ENCODE measurements at places on chromosomes 6 and 20.
A peak's percentile ranks its signal among the peaks of the same experiment; 100 is the strongest.

DNA sequence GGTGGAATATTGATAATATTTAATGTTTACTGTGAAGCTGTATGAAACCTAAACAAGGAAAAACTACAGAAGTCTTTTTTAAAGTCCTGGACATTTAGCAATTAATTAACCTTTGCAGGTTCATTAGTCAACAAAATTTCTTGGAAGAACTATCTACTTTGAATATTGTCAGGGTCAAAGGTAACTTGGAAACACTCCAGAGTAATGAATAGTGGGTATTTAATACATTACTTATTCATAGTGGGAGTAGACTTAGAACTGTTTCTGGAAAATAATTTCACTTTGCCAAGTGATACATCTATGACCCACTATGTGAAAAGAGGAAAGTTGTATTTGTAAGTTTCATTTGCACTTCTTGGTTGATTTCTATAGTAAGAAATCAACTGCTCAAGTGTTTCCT, 319.1 kb downstream of the TFAP2B start:
- DNase-seq = no peak

GRCh38 chr6:33289784-33290315, 449 bp downstream of the PFDN6 start:
- DNase-seq = no peak

DNA sequence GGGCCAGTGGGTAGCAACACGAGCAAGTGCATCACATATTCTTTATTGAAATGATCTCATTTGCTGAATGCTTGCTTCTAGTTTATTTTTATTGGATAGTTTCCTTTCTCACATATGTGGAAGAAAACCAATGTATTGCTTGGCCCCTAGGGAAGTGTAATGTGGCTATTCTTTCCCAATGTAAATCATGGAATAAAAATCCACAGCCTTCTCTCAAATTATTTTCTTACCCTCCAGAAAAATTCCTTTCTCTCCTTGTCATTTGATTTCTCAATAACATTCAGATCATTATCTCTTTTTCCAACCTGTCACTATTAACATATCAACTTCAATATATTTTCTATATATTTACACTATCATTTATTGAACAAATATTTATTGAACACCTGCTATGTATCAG, 51.9 kb upstream of the PTPRK start:
- DNase-seq = no peak

GRCh38 chr6:17151888-17152287, 50.0 kb downstream of the STMND1 start:
- no peak for DNase-seq

GRCh38 chr20:10357061-10357708, 76.8 kb downstream of the MKKS start:
- DNase-seq = no peak

DNA sequence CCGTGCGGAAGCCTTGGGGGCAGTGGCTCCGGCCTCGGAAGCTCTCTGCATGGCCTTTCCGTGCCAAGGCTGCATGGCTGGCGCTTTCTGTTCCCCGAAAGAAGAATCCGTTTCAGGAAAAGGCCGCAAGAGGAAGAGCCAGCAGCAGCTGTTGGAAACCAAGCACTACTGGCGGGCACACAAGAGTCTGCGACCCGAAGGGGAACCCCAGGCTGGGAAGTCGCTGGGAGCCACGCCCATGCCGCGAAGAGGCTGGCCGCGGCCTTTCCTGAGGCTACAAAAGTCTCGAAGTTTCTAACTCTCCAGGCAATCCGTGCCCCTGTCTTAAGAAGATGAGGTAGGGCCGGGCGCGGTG, at the start of gene CGAS:
CGAS (minus strand) TSS at position 191 of the 355 bp plus-strand sequence; CDS start at position 75, 116 bp downstream.
- DNase-seq = peak; percentile 93

Data from right cardiac atrium (tissue), 5 donors.